Effector CD8-positive, alpha-beta T cell (primary cell): ENCODE measurements at places on chromosomes 4 and X.
A peak's percentile ranks its signal among the peaks of the same experiment; 100 is the strongest.

DNA sequence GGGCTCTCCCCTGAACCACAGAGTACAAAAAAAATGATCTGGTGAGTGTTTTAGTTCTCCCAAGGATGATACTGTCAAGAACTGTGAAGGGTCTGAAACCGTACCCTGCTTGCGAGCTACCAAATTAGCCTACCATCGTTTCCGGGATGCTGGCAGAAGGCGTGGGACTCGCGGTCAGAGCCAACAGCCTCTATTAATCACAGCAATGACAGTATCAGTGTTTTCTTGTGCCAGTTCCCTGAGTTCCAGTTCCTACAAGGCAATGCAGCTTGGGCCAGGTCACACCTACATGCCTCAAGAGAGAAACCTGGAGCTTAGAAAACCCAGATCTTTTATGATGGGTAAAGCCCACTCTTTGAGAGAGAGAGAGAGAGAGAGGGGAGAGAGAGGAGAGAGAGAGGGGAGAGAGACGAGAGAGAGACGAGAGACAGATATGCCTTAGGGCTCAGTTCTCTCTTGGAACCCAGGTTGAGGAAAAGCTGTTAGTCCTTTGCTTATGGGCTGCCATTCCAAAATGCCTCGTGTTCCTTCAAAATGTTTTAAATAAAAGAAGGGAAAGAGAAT lies 327.8 kb downstream of the ARHGAP10 start:
- DNase-seq = no peak

DNA sequence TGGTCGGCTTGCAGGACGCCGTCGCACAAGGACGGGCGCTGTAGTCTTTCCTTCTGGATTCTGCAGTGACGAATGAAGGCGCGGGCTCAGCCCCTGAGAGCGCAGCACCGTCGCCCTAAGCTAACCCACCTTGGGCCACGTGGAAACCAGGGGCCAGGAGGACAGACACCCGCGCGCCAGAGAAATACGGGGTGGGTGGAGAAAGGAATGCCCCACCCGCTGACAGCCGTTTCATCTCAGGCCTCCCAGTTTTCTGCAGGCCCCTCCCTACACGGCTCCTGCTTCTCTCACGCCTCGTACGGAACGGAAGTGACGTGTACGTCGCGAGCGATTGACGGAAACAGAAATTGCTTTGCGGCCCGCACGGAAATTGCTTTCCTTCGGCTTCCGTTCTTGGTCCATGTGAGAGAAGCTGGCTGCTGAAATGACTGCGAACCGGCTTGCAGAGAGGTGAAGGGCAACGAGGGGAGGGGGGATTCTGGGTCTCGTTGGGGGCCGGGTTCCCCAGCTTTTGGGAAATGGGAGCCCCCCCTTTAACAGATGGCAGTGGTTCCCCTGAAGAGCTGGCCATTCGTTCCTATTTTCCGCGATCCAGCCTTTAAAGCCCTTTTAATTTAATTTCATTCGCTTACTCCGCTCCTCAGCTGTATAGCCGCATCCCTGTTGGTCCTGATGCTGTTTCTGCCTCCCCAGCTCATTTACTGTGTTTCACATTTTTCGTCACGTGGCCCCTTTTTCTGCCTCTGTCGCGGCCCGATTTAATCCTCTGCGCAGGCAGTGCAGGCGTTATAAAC lies at the start of gene UTP14A:
Gene UTP14A, plus strand, starts transcription at position 378 of the 794 bp plus-strand sequence. Its CDS starts 47 bp downstream, at position 425.
- peak; percentile 73 for DNase-seq

- no peak for DNase-seq
These were observed 9.5 kb downstream of the GSX2 start for GRCh38 chr4:54109241-54110018.

- no peak for DNase-seq
These were observed 38.0 kb upstream of the ADGRL3 start for GRCh38 chr4:61162116-61162515.

DNA sequence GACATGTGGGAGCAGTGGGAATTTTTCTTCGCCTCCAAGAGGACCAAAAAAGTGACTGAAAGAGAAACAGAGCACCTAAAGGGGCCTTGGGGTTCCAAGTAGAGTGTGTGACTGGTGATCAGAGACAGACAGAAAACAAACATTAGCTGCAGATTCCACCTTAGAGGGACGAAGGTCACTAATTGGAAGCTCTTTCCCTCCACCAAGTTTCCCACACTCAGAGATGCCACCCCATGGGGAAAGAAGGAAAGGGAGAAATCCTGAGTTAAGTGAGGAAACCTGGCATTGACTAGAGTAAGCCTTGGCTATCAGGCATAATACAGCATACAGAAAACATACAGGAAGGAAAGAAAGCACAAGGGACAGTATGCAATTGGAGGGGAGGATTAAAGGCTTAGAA lies 90.9 kb downstream of the HNRNPD start:
- no peak for DNase-seq

- DNase-seq = no peak
These were observed 406.4 kb downstream of the FAM47A start for GRCh38 chrX:33725535-33726210.

- DNase-seq = no peak
These were observed 61.8 kb downstream of the CPE start for GRCh38 chr4:165440415-165441158.

- DNase-seq = no peak
These were observed 471.1 kb upstream of the NWD2 start for GRCh38 chr4:36773467-36773866.

- no peak for DNase-seq
These were observed 55.0 kb upstream of the CXXC4 start for GRCh38 chr4:104549736-104550135.

- DNase-seq = no peak
These were observed 165.3 kb upstream of the DGKK start for GRCh38 chrX:50635817-50636365.
